ENCODE measurements at places on chromosomes 6 and 20. TPM values are rescaled to one million over a fixed set of nuclear protein-coding genes. Genes with fewer than 3 reads are reported as not detected.

DNA sequence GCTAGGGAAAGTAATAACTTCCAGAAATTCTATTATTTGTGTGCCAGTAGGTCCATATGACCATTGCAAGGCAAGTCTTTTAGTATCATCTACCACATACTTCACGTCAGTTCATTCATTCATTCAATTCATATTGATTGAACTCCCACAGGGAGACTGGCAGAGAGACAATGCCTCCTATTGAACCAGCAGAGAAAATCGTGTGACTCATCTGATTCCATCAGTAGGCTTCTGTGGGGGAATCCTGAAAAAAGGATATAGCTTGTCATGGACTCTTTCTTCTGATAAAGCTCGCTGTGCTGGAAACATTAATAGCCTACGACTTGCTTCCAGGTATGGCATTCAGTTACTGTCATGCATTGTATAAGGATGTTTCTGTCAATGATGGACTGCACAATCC is 45.3 kb upstream of the CNR1 start:
- no peaks in the 10 kb centered on the region for H3K4me1 ChIP-seq
- no peak overlapping the region for H3K4me3 ChIP-seq
- no peaks in the 10 kb centered on the region for H3K27me3 ChIP-seq
- H3K27ac ChIP-seq, result no peak overlapping the region
- no peaks in the 10 kb centered on the region for H3K36me3 ChIP-seq
- DNase-seq, result peak; percentile 15

DNA sequence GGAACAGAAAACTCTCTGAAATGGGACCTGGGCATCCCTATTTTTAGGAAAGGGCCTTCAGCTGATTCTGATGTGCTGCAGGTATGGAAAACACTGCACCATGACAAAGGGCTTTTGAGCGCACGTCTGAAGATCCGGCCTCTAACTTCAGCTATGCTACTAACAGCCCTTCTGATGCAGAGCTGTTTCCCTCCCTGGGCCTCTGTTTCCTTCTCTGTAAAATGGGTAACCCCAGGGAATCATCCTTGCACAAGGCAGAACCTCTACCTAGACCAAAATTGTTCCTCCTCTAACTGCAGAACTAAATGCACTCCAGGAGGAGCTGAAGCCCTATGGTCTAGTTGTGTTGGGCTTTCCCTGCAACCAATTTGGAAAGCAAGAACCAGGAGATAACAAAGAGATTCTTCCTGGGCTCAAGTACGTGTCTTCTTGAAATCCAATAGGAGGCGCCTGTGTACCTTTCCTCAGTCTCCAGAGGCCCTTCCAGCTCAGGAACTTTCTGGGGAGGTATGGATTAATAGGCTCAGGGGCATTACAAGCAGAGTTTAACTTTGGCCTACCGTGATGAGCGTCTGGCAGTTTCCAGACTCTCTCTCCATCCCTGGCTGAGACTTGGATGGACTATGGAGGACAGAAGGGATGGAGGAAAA is 5.9 kb downstream of the GPX5 start:
- H3K27ac ChIP-seq, result no peak overlapping the region
- no peaks in the 10 kb centered on the region for H3K27me3 ChIP-seq
- no peaks in the 10 kb centered on the region for H3K36me3 ChIP-seq

CALHM4 gene
- total RNA-seq, result not detected

GRCh38 chr6:145761584-145761983 is 26.3 kb upstream of the EPM2A start:
- H3K36me3 ChIP-seq, result no peaks in the 10 kb centered on the region
- H3K27me3 ChIP-seq, result no peaks in the 10 kb centered on the region
- no peak overlapping the region for H3K4me3 ChIP-seq
- no peak overlapping the region for H3K27ac ChIP-seq

GRCh38 chr20:44637522-44638372 is 13.8 kb downstream of the ADA start:
- no peak overlapping the region for H3K27ac ChIP-seq
- H3K27me3 ChIP-seq, result no peaks in the 10 kb centered on the region
- peaks cover 11% of the 10 kb centered on the region for H3K36me3 ChIP-seq
- DNase-seq, result no peak

DEFB132 gene
- total RNA-seq, result not detected

DNA sequence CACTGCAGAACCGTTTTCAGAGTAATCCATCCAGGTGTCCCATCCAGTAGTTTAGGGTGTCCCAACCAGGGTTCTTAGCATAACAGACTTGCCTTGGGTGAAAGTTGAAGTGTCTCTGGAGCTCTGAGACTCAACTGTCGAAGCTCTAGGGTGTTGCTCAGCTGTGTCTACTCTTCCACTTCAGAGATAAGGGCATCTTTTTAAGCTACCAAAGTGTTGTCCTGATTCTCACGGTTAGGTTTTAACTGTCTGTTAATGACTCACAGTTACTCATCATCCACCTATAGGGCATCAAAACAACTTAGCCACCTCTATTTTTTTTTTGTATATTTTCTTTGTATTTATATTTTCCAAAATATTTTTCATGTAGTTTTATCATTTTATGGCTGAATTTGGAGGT is 36.9 kb upstream of the TBX18 start:
- DNase-seq, result no peak
- peaks cover 4% of the 10 kb centered on the region for H3K4me1 ChIP-seq
- no peak overlapping the region for H3K4me3 ChIP-seq

DNA sequence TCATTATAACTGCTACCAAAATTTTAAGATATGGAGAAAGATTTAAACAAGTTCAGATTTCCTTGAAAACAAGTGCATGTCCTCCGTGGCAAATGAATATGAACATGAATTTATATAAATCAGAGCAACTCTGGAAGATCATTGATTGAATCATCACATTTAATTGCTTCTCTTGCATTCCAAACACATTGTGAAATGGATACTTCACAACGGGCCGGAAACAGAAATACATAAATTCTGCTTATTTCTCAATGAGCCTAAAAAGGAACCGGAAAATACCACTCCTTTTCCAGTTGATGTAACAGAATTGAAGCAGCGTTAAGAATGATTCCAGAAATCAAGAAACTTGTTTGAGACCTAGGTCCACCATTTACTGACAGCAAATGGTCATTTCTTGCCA is 134.6 kb upstream of the BTN3A2 start:
- DNase-seq, result peak; percentile 87
- peak overlapping the region; percentile 90 for H3K27ac ChIP-seq
- H3K36me3 ChIP-seq, result no peaks in the 10 kb centered on the region
- peaks cover 27% of the 10 kb centered on the region for H3K4me1 ChIP-seq

SLC26A8 gene
- total RNA-seq, result not detected
